ENCODE measurements at places on chromosomes 1 and 21. TPM values are rescaled to one million over a fixed set of nuclear protein-coding genes. Genes with fewer than 3 reads are reported as not detected.
A peak's percentile ranks its signal among the peaks of the same experiment; 100 is the strongest.

DNA sequence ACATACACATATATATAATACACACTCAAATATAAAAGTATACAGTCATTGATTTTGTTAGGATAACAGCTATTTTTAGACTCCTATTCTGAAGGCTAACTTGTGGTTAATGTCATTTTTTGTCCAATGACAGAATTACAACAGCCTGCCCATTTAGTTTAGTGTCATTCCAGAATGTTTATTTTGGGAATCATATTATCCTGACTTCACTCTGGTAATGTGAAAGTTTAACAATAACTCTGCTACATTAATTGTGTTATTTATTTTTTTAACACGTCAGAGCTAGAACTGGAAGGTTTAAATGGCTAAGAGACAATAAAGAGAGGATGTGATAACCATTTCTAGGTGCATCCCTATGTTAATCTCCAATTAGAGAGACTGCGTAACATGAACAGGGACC lies 648.1 kb downstream of the USP25 start:
- H3K27ac ChIP-seq: no peak overlapping the region
- no peaks in the 10 kb centered on the region for H3K36me3 ChIP-seq
- no peaks in the 10 kb centered on the region for H3K27me3 ChIP-seq
- no peaks in the 10 kb centered on the region for H3K4me1 ChIP-seq
- no peak for DNase-seq
- no peak overlapping the region for H3K4me3 ChIP-seq

DNA sequence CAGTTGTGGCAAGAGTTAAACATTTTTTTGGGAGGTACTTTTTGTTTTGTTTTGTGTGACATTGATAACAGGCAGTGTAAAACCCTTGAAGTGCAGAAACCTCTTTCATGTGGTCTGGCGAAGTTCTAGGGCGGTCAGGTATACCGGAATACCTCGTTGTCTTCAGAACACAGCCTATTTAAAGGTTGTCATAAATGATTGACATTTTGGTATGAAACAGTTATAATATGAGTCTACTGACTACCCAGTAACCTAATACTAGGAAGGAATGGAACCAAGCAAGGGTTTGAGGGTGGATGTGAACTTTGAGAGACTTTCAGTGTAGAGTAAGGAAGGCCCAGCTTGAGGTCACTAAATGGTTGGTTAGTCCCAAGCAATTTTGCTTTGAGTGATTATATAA lies 40.5 kb downstream of the PATJ start:
- no peaks in the 10 kb centered on the region for H3K27me3 ChIP-seq
- H3K4me1 ChIP-seq: no peaks in the 10 kb centered on the region
- H3K4me3 ChIP-seq: no peak overlapping the region
- peaks cover 7% of the 10 kb centered on the region for H3K36me3 ChIP-seq
- DNase-seq: no peak
- no peak overlapping the region for H3K27ac ChIP-seq

DNA sequence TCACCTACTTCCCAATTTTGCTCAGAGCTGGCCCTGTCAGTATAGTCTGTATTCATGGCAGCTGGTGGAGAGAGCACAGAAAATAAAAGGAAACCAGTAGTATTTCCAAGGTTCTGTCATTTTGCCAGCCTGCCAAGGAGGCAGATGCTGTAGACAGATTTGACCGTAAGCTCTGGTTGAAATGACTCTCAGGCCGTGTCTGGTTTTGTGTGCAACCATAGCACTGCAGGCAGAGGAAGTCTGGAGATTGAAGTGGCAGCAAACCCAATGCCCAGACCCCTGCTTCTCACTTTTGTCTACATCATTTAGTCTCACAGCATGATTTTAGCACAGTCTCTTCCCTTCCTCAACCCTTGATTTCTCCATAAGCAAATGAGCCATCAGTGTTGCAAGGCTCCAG lies 291.7 kb downstream of the PAPPA2 start:
- H3K27ac ChIP-seq: no peak overlapping the region
- no peaks in the 10 kb centered on the region for H3K36me3 ChIP-seq
- DNase-seq: no peak
- no peaks in the 10 kb centered on the region for H3K27me3 ChIP-seq

DNA sequence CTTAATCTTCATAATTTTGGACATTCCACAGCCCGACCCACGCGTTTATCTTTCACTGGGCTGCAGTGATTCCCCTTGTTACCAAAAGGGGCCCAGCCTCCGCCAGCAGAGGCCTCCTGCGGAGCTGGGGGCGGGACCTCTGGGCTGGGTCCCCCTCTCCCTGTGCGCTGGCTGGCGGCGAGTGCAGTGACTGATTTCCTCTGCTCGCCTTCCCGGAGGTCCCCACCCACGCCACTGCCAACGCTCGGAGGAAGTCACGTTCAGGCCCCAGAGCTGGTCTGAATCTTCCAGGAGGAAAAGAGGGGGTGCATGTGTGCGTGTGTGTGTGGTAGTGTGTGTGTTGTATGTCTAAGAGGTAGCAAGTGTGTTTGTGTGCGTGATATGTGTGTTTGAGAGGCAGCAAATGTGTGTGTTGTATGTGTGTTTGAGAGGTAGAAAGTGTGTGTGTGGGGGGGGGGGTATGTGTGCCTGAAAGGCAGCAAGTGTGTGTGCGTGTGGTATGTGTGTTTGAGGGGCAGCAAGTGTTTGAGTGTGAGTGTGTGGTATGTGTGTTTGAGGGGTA lies 35.0 kb upstream of the JAK1 start:
- no peak overlapping the region for H3K27ac ChIP-seq
- H3K4me3 ChIP-seq: peak overlapping the region; percentile 10
- H3K27me3 ChIP-seq: no peaks in the 10 kb centered on the region
- no peak for DNase-seq

- H3K36me3 ChIP-seq: peaks cover 25% of the 10 kb centered on the region
- H3K27me3 ChIP-seq: no peaks in the 10 kb centered on the region
- no peak overlapping the region for H3K4me3 ChIP-seq
- no peaks in the 10 kb centered on the region for H3K4me1 ChIP-seq
- DNase-seq: no peak
Measured at GRCh38 chr1:39522661-39523567, 31.5 kb downstream of the BMP8A start.

GRCh38 chr21:32457360-32457840 lies 44.9 kb downstream of the EVA1C start:
- H3K27me3 ChIP-seq: no peaks in the 10 kb centered on the region
- H3K36me3 ChIP-seq: no peaks in the 10 kb centered on the region
- H3K4me3 ChIP-seq: no peak overlapping the region
- H3K27ac ChIP-seq: no peak overlapping the region
- peak; percentile 37 for DNase-seq
- peaks cover 21% of the 10 kb centered on the region for H3K4me1 ChIP-seq

DNA sequence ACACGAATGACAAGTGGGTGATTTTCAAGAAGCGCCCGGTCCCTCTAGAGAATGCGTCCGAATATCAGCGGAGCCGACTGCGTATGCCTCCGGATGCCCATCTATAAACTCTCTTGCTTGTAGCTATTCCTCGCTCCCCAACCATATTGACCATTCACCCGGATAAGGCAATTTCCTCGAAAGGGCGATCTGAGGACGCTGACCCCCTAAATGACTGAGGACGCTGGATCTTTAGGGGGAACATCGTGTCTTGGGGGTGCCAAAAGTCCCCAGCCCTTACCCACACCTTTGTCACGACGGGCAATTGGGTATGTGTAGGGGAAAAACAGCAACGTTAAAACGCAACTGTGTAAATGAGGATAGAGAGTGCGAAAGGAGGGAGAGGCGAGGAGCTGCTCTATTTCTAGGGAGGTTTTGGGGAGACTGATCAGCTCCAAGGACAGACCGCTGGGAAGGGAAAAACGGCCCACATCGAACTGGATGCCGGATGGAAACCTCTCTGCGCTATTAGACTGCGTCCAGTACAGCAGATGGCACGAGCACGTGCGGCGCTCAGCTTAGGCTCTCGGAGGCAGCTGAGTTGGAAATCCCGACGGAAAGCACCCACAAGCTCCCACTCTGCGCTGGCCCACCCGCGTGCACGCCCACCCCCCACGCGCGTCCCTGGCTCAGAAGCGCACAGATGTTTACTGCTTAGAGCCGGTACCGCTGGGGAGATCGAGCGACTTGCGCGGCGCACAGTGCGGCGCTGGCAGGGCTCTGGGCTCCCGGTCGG lies 2.9 kb upstream of the PRRX1 start:
- no peak overlapping the region for H3K27ac ChIP-seq
- H3K36me3 ChIP-seq: peaks cover 18% of the 10 kb centered on the region
- no peak for DNase-seq
- H3K27me3 ChIP-seq: peaks cover 18% of the 10 kb centered on the region
- H3K4me1 ChIP-seq: peaks cover 12% of the 10 kb centered on the region
- no peak overlapping the region for H3K4me3 ChIP-seq

CALML6 gene
- 0.59 TPM for total RNA-seq

Measured in Calu3 (cell line).